ENCODE measurements at places on chromosomes 5 and 9. TPM values are rescaled to one million over a fixed set of nuclear protein-coding genes. Genes with fewer than 3 reads are reported as not detected.

The INSL6 gene
- total RNA-seq: not detected

The SLC22A4 gene
- 0.50 TPM for total RNA-seq

The TRIM52 gene
- 7.8 TPM for total RNA-seq

The FOXD4L4 gene
- 0.14 TPM for total RNA-seq

The CDH9 gene
- total RNA-seq: 0.21 TPM

The GABRB2 gene
- total RNA-seq: 0.79 TPM

The DOK3 gene
- total RNA-seq: 9.0 TPM

GRCh38 chr9:137771580-137771979 is 106.0 kb upstream of the CACNA1B start:
- DNase-seq: no peak

GRCh38 chr5:136594416-136594815 is 229.1 kb upstream of the TRPC7 start:
- DNase-seq: no peak

DNA sequence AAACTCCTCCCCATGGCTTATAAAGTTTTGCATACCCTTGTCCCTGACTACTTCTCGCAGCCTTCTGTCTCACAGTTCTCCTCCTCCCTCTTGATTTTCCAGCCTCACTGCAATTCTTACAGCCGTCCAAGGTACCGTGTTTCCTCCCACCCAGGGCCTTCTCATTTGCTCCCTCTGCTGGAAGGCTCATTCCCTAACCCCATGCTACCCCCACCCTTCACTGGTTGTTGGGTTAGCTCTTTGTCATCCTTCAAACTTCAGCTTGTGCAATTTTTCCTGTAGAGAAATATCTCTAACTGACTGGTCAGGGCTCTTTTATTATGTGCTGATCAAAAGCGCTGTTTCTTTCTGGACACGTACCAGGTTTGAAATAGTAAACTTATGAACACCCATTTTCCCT is 329.2 kb downstream of the EBF1 start:
- peak; percentile 45 for DNase-seq

DNA sequence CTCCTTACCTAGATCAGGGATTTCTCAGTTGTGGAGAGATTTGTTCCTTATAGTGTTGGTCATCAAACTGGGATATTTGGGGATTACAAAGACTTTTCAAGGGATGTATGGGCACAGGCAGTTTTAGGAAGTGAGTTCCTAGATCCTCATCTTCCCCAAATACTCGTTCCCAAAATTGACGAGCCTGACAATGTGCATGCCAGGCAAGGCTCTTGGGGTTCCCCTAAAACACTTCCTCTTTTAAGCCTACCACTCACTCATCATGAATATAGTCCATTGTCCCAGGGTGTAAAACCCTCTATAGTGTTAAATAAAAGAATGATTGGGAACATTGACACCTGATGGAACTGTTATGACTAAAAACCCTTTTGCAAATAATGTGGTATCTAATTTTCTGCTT is 26.4 kb downstream of the PDCD1LG2 start:
- no peak for DNase-seq

DNA sequence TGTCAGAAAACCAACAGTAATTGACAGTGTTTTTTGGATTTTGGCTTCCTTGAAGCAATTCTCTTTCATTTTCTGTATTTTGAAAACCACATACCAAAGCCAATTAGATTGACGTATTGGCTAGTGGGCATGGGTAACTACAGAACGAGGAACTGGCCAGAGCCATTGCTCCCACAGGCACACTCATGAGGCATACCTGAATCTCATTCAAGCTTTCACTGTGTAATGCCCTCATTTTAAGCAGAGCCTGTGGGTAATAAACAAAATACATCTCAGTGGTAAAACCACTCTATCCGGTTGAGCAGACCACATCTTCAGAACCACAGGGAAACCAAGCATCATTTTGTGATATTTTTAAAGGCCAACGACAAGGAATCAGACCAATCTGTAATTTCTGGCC is 394.1 kb downstream of the ZNF608 start:
- DNase-seq: no peak

DNA sequence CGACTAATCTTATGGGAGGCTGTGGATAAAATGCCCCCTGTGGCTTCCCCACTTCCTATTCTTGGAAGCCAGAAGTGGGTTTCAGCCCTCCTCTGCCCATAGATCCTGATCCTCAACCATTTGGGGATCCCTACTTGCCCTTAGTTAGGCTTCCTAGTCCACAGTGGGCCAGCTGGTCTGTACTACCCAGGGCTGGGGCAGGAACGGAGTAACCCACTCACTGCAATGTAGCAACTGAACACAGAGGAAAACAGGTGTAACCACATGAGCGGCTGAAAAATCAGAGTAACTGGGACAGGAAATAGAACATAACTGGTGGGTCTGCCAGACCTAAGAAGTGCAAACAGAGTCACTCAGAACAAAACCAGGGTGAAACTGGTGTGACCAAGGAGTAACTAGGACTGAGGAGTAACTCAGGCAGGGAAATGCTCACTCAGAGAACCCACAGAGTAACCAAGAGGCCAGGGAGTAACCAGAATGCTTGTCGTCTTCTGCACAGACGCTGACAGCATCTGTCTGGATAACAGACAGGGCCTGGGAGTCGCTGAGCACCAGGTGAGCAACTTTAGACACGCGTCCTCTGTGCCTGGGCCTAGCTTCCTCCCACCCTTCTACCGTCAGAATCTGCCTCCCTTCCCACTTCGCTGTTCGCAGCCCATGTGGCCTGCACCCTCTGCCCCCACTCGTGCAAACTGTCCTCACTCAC is 1.0 kb downstream of the AQP3 start:
- no peak for DNase-seq

GRCh38 chr9:114559830-114560513 is 27.6 kb upstream of the ATP6V1G1 start:
- DNase-seq: no peak

- DNase-seq: peak; percentile 16
Measured at GRCh38 chr5:14118551-14119320, 24.4 kb upstream of the TRIO start.

DNA sequence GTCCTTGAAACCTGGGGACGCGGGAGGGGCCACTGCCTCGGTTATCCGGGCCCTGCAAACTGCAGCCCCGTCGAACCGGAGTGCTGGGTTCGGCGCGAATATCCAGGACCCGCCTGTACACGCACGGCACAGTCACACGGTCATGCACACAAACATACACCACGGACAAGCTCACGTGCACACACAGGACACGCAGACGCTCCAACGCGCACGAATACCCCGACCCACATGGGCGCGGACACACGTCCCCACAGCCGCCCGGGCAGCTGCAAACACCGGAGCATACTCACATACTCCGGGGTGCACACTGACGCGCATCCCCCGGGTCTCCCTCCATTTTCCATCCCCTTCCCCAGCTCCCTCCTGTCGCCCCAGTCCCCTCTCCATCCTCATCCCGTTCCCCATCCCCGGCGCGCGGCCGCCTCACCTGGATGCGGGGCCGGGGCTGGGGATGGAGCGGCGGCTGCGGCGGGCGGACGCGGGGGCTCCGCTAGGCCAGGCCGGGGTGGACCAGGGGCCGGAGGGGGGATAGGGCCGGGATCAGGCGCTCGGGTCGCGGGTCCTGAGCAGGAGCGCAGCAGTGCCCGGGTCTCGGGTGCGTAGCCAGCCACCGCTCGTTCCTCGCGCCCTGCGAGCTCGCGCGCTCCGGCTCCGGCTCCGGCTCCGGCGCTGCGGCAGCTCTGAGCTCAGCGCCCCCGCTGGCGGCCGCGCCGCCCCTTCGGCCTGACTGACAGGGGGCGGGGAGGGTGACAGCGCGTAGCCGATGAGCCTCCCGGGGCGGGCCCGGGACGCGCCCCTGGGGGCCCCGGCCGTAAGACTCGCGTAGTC is at the start of the genes EIF4E1B and SNCB:
EIF4E1B (plus strand) TSS at position 823 of the 828 bp plus-strand sequence. CDS start 12,113 bp downstream, outside the sequence.
SNCB (minus strand) TSS at position 682 of the 828 bp plus-strand sequence. CDS start 880 bp downstream, outside the sequence.
- DNase-seq: peak; percentile 72

GRCh38 chr9:131668057-131668438 is 71.8 kb downstream of the RAPGEF1 start:
- no peak for DNase-seq

DNA sequence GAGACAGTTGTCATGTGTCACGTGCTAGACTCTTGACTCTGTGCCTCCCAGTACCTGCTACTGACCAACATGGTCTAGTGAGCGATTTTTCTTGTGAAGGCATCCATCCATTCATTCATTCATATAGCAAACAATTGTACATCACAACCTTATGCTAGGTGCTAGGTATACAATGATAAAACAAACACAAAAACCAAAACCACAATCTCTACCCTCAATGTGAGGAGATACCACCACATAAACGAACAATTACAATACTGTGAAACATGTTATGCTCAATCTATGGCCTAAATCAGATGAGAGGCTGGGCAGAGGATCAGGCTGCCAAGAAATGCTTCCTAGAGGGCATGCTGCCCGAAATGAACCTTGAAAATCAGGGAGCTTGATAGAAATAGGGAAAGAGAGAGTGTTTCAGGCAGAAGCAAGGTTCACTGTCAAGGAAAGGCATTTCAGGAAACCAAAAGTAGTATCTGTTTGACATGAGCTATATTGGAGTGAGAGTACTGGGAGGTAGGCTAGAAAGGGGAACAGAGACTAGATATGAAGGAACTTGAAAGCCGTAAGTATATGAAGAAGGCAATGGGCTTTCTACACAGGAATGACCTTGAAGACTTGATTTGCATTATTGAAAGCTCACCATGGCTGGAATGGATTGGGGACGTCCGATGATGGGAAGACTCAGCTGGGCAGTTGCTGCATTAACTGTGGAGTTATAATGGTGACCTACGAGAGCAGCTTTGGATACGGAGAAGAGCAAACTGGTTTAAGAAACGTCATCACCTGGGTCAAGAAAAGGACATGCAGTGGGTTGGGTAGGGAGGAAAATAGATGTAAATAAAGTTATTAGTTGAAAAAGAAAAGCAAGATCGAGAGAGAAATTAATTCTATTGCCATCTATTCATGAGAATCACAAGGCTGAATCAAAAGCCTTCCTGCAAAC is 90.1 kb downstream of the THBS4 start:
- DNase-seq: no peak

GRCh38 chr9:122695696-122696095 is 20.8 kb downstream of the OR1L3 start:
- DNase-seq: no peak

DNA sequence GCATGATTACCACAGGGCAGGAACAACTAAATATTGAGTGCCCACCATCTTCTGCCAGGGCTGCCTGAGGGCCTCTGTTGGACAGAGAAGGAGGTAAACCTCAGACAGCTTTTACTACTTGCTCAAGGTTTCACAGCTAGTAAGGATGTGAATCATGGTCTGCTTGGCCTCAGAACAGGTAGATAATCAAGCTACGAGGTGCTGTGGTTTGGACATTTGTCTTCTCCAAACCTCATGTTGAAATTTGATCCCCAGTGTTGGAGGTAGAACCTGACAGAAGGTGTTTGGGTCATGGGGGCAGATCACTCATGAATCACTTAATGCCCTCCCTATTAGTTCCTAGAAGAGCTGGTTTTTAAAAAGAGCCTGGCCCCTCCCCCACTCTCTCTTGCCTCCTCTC is 541.2 kb upstream of the TRPC7 start:
- no peak for DNase-seq

GRCh38 chr5:132549576-132549975 is 6.3 kb upstream of the IL5 start:
- DNase-seq: no peak
